H1 (cell line): ENCODE measurements at places on chromosomes 16 and 17.
A peak's percentile ranks its signal among the peaks of the same experiment; 100 is the strongest.

DNA sequence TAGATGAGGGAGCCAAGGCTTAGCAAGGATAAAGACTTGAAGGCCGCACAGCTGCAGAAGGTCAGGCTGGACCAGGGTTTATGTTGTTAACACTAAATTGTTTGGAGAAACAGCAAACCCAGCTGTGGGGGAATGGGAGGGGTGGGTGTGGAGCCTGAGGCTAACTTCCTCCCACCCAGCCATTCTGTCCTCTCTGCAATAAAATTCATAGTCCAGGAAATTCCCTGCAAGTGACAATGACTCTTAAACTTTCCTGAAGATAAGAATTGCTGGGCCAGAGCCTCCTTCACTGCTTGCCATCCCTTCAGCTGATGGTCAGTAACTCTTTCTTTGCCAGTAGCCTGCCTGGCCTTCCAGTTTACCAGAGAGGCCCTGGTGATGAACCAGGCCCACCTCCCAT is 19.4 kb upstream of the ATP5MC1 start:
- no peaks in the 10 kb centered on the region for H3K27me3 ChIP-seq
- no peak for DNase-seq
- H3K4me1 ChIP-seq = no peaks in the 10 kb centered on the region
- H3K4me3 ChIP-seq = no peak overlapping the region
- H3K36me3 ChIP-seq = no peaks in the 10 kb centered on the region
- H3K27ac ChIP-seq = no peak overlapping the region

GRCh38 chr17:8153957-8154607 is 1.9 kb upstream of the PER1 start:
- H3K27me3 ChIP-seq = no peaks in the 10 kb centered on the region
- H3K4me1 ChIP-seq = peaks cover 16% of the 10 kb centered on the region
- H3K4me3 ChIP-seq = peak overlapping the region; percentile 76
- peaks cover 5% of the 10 kb centered on the region for H3K36me3 ChIP-seq

DNA sequence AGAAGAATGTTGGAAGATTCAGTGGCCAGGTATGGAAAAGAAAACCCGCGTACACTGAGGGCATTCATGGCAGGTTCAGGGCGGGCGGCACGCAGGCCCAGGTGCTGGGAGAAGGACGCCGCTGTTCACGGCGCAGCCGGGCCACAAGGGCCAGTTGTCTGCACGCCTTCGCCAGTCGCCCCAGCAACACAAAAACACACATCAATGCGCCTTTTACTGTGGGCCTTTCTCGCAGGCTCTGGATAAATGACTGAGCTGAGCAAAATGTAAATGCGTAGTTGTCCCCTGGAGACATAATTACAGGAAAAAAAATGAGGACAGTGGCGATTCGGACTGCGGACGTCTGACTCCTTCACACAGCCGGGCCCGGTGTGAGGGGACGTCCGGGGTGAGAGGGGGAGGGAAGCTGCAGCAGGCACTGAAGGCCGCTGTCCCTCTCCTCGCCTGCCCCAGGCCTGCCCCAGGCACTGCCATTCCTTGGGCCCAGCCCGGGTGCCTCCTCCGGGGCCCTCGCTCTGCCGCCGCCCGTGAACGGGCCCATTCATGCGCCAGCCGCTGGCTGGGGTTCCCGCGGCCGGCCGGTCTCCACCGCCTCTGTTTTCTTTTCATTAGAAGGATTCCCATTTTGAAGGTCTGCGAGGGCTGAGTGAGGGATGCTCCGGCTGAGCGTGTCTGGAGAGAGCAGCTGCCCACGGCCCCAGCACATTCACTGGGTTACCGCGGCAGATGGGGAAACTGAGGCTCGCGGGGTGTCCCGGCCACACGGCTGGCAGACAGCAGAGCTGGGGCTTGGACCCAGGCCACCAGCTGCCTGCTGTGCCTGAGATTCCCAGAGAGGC is 6.5 kb upstream of the ZNF469 start:
- no peak overlapping the region for H3K27ac ChIP-seq
- no peaks in the 10 kb centered on the region for H3K4me1 ChIP-seq
- no peaks in the 10 kb centered on the region for H3K36me3 ChIP-seq
- DNase-seq = no peak
- no peak overlapping the region for H3K4me3 ChIP-seq

DNA sequence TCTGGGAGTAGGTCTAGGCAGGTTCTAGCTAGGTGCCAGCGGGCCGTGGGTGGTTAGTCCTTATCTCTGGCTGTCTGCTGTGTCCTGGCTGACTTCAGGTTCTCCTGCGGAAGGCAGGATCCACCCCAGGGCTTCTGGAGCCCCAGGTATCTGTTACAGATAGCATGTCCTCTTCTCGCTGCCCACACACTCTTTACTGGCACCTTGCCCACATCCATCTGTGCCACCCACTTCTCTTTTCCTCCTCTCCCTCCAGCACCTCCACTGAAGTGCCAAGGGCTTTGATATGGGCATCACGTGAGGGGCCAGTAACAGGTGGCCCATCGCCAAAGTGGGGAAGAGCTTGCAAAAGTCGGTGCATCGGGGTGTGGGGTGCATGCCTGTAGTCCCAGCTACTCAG is 4.6 kb upstream of the MPP2 start:
- DNase-seq = no peak
- H3K4me1 ChIP-seq = peaks cover 6% of the 10 kb centered on the region; the same call in 1 of the 2 replicates
- no peaks in the 10 kb centered on the region for H3K36me3 ChIP-seq
- H3K4me3 ChIP-seq = no peak overlapping the region
- H3K27ac ChIP-seq = no peak overlapping the region

DNA sequence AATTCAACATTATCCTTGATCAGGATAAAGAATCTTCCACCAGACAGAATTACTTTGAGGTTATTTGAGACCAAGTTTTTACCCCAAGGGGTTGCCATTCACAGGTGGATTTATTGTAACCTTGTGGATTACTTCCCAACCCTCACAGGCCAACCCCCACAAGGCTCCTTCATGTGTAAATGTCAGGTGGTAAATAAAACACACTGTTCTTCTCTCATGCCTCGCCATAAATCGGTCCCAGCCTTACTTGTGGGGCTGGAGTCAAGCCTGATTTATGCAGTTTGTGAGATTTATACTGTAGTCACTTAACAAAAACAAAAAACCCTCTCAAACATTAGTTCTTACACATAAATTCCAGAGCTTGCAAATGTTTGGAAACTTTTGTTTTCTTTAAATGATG is 98.6 kb upstream of the IRX3 start:
- H3K4me1 ChIP-seq = no peaks in the 10 kb centered on the region
- H3K36me3 ChIP-seq = no peaks in the 10 kb centered on the region
- no peaks in the 10 kb centered on the region for H3K27me3 ChIP-seq
